ENCODE measurements at places on chromosomes 6 and 20.

GRCh38 chr6:20115246-20115980 is 96.9 kb downstream of the MBOAT1 start:
- DNase-seq = no peak

- DNase-seq = no peak
Observed at GRCh38 chr6:36839749-36840431, 646 bp upstream of the CPNE5 start.

- DNase-seq = no peak
Observed at GRCh38 chr6:41588111-41588510, 41.9 kb downstream of the FOXP4 start.

GRCh38 chr20:2626853-2627541 is 25.4 kb upstream of the NOP56 start:
- DNase-seq = peak; percentile 45

DNA sequence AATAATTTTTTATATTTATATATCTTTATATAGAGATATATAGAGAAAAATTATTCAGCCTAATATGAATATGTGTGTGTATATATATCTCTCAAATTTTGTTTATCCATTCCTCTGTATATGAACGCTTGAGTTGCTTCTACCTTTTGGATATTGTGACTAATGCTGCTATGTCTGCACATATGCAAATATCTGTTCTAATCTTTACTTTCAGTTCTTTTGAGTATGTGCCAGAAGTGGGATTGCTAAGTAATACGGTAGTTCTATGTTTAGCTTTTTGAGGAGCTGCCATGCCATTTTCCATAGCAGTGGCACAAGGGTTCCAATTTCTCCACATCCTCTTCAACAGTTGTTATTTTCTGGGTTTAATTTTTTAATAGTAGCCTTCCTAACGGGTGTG is 72.8 kb upstream of the CEP85L start:
- no peak for DNase-seq

DNA sequence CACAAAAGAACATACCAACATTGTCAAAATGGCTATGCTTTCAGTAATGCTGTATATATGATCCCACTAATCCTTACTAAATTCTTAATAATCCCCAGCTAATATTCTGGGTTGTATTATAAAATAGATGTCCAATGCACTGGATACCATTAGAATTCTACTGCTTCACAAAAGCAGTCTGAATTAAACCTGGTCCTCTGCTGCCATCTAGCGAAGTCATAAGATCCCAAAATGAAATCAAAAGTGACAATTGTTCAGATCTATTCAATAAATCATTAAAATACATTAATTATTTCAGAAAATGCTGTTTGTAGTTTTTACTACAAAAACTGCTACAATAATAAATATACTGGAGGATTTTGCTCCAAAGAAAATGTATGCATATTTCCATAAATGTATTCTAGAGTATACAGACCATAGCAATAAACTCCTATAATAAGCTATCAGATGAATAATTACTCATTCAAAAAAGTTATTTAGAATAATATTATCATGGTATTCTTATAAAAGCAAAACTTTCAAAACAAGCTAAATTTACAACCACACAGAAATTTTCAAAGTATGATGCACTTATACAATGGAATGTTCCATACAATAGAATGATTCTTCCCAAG is 92.6 kb downstream of the RNGTT start:
- DNase-seq = peak; percentile 59

DNA sequence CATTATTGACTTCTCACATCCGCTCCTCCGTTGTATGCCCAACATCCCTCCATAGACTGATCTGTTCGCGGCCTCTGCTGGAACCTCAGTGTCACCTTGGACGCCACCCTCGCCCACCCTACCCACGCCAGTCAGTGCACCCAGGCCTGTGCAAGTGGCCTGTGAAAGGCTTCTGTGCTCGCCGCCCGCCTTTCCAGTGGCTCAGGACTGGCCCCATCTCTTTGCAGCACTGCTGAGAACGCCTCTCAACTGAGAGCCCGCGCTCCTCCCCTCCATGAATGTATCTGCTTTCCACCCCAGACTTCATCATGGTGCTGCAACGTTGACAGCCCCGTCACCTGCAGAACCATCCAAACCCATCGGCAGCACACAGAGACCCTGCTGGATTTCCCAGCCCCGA is 227.3 kb upstream of the QKI start:
- no peak for DNase-seq

GRCh38 chr6:157272866-157273755 is 50.2 kb downstream of the TMEM242 start:
- no peak for DNase-seq

DNA sequence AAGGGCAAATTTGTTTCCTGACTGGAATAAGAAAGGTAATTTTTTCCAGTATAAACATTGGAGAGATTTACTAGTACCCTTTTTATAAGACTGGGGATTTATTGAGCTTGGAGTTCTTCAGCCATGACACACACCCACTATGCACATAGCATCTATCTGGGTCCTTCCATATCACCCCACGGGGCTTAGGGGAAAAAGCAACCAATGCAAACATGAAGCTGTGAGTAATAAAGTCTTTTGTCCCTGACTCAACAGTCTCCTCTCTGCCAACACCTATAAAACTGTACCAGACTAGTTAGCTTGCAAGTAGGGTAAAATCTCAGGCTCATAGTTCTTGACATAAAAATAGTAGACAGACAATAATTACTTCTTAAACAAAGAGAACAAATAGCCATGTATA is 23.4 kb downstream of the COL21A1 start:
- no peak for DNase-seq

- DNase-seq = no peak
Observed at GRCh38 chr6:169729961-169730360, 5.7 kb upstream of the PHF10 start.

DNA sequence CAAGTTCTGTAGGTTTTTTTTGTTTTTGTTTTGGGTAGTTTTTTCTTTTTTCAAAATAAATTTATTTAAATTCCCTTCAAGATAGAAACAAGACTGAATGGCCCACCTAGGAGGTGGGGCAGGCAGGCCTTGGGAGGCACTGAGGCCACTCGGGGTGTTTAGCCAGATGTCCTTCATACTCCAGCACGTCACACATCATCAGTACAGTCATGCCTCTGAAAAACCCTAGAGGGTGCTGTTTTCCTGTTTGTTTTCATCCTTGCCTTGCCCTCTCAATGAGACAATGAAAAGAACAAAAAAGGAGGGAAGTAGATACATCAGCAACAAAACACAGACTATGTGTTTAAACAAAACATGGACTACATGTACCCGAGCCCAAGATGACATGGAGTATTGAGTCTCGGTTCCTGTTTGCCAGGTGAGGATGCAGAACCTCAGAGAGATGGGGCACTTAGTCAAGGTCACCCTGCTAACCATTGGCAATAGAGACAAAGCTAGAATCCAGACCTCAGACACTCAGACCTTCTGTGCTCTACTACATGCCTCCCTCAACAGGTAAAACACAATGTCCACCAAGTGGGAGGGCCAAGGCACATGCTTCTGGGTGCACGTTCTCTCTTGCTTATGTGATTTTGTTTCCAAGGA is 26.8 kb upstream of the CLIC5 start:
- DNase-seq = no peak

GRCh38 chr20:16158090-16158975 is 414.9 kb downstream of the KIF16B start:
- DNase-seq = no peak

GRCh38 chr6:165652766-165653165 is 10.3 kb downstream of the PDE10A start:
- DNase-seq = no peak

DNA sequence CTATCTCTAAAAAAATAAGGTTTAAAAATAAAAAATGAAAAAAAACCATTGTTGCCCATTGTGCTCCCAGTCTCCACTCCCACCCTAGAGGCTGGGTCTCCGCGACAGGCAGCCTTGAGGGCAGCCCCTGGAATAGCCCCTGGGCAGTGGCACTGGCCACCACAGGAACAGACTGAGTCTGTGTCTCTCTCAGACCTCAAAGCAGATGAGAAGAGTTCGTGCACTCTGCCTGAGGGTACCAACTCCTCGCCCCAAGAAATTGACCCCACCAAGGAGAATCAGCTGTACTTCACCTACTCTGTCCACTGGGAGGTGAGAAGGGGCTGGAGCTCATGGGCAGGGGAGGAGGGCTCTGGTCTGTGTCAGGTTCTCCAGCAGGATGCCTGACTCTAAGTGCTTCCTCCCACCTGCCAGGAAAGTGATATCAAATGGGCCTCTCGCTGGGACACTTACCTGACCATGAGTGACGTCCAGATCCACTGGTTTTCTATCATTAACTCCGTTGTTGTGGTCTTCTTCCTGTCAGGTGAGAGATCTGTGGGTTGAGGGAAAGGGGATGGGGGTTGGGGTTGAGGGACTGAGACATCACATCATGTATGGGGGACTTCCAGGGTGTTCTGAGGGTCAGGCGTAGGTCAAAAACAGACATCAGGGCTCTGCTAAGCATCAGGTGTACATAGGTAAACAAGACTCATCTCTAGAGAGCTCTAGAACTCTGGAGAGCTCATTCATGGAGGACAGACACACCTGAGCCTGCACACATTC is 35.6 kb downstream of the TM9SF4 start:
- DNase-seq = no peak

GRCh38 chr6:56624728-56625069 is 18.0 kb downstream of the DST start:
- no peak for DNase-seq

- no peak for DNase-seq
Observed at GRCh38 chr6:132813173-132813856, 1.1 kb upstream of the RPS12 start.

DNA sequence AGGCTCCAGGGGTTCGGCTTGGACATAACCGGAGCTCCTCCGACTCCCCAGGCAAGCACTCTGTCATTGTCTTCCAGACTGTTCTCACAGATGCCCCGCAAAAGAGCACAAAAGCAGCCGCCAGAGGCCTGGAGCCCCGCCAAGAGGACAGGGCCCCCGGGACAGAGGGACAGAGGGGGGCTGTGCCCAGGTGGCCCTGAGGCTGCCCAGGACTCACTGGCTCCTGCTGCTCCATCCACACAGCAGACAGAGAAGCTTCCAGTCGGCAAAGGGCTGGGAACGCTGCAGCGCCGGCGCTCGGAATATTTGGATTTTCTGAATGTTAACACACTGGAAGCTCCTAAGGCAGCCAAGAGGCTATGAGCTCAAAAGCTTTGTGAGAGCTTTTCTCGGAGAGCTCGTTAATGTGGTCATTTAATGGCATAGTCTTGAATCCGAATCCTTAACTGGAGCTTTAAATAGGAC is 68.0 kb upstream of the QKI start:
- DNase-seq = no peak

DNA sequence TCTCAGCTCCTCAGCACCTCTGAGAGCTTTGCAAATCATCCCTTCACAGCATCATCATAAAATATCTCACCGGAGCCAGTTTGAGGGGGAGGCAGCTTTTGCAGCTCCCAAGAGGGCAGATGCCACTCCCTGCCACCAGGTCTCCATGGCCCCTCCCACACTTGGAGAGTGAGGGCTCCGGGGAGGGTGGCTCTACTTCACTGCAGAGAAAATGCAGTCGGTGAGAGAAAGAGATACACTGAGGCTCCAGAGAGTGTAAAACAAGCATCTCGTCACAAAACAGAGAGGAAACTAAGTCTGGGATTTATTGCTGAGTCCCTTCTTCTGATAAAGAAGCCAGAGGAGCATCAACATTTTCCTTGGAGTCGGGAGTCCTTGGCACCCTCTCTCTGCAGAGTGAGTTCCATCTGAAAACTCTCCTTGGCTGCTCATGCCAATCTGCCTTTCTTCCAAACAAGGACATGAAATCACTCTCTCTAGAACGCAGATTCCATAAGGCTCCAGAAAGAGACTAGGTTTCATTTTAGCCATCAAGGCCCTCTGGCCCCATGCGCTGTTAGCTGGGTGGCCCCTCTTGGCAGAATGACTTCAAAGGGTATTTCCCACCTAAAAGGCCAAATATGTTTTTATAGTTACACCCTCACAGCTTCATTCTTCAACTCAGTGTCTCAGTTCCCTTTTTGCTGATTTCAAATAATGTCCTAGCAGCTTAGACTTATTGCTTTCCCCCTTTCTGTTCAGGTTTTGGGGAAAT is 70.6 kb upstream of the F13A1 start:
- DNase-seq = no peak

- DNase-seq = no peak
Observed at GRCh38 chr20:62069741-62070216, 4.1 kb upstream of the TAF4 start.

DNA sequence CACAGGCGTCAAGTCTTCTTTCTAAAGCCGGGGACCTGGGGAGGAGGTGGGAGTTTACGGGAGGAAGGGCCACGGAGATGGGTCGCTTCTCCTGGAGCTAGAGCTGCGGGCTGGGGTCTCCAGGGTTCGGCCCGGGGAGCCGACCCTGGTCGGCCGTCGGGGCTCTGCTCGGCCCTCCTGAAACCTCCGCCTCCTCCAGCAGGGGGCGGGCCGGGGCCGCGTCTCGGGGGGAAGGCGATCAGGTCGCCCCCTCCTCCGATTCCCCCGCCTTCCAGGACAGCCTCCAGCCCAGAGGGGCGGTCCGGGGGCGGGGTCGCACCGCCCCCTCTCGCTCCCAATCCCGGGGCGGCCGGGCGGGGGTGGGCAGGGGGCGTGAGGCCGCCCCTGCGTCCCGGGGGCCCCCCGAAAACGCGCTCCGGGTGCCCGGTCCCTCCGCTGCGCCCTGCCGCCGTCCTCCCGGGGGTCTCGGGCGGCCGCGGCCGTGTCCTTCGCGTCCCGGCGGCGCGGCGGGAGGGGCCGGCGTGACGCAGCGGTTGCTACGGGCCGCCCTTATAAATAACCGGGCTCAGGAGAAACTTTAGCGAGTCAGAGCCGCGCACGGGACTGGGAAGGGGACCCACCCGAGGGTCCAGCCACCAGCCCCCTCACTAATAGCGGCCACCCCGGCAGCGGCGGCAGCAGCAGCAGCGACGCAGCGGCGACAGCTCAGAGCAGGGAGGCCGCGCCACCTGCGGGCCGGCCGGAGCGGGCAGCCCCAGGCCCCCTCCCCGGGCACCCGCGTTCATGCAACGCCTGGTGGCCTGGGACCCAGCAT is at the start of gene CEBPB:
Gene CEBPB, plus strand, starts transcription at position 580 of the 814 bp plus-strand sequence. Its CDS starts 204 bp downstream, at position 784.
- peak; percentile 64 for DNase-seq

DNA sequence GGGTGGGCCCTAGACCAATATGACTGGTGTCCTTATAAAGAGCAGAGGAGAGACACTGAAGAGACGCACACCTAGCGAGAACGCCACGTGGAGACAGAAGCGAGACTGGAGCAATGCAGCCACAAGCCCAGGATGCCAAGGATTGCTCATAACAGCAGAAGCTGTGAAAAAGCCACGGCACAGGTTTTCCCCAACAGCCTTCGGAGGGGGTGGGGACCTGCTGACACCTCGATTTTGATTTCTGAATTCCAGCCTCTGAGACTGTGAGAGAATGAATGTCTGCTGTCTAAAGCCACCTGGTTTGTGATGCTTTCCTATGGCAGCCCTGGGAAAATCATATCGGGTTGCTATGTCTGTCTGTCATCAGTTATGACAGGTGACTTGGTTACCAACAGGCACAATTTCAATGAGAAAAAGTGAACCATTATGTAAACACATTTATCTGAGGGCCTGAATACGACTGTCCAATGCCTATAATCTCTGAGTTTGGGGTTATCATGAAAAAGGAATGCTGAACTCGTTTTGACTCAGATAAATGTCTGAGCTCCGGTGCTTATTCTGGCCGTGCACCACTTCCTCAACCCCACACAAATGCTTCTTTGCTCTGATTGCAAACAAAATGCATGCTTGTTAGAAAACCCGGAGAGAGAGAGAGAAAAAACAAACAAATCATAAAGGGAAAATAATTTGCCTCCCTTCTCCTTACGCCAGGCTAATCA is 769.7 kb downstream of the PTPRT start:
- no peak for DNase-seq

GRCh38 chr6:169082817-169083507 is 170.7 kb downstream of the THBS2 start:
- DNase-seq = no peak

GRCh38 chr20:8744228-8744844 is 324.6 kb upstream of the PLCB4 start:
- no peak for DNase-seq

All from astrocyte of the cerebellum (primary cell).